ENCODE measurements at places on chromosomes 16 and 17.

- DNase-seq, result peak; percentile 78
Measured at GRCh38 chr16:12548270-12548983, 255.3 kb downstream of the CPPED1 start.

DNA sequence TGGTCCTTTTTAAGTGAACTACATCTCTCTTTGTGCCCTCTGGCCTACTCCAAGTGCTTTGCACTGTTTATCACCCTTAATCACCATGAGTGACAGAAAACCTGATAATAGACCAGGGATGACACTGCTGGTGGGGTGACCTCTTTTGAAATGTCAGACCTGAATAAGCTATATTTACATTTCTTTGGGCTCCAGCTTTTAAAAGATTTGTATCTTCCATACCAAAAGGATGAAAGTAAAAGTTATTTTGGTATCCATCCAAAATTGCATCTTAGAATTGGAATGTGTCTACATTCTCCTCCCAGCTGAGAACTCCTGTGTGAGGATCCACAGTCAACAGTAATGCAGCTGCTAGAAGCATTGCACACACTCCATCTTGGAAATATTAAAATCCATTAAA, 370.0 kb downstream of the CDH11 start:
- DNase-seq, result no peak

- no peak for DNase-seq
Measured at GRCh38 chr17:561116-561515, 153.5 kb downstream of the VPS53 start.

- DNase-seq, result no peak
Measured at GRCh38 chr16:53844804-53845203, 140.8 kb downstream of the FTO start.

GRCh38 chr17:1562176-1562643, 382 bp downstream of the PITPNA start:
- no peak for DNase-seq

GRCh38 chr17:65556014-65556909, 5.2 kb downstream of the AXIN2 start:
- DNase-seq, result peak; percentile 86

Measured in GM12865 (cell line).